ENCODE measurements at places on chromosomes 12 and 14. TPM values are rescaled to one million over a fixed set of nuclear protein-coding genes. Genes with fewer than 3 reads are reported as not detected.

PPP4R4 gene
- total RNA-seq = 1.7 TPM

DNA sequence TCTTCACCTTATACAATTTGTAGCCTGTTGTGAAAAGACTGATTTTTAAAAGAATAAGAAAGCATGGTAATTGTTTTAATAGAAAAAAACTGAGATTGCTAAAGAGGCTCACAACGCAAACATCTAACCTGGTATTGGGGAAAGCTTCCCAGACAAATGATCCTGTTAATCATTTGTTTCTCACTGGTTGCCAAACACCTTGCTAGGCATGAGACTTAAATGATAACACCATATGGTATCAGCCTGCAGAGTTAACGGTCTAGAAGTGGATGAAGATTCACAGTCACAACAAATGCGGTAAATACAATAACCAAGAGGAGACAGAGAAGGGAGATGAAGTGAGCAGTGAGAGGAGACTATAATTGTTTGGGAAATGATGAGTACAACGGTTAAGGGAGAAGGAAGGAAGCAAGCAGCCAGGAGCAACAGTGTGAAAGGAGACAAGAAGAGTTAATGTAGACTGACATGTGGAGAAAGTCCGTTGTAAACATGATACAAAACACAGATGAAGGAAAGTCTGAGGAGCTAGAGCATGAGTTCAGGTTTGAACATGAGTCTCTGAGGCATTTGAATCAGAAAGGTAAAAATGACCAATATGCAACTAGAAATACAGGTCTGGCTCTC is 19.8 kb downstream of the GXYLT1 start:
- no peak for DNase-seq

DNA sequence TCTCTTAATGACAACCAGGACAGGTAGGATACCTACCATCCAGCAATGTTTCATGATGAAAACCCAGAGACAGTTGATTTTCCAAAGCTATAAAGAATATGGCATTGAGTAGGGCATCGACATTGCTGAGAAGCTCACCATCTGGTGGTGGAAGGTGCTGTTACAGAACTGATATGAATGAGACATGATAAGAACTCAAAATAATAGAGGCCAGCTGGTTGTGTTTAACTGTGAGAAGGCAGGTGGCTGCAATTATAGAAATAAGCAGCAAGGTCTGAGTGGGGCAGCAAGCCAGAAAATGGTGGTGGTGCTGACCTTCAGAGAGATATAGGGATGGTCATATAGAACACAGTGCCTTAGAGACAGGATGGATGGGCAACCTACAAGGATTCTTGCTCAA is 449.7 kb downstream of the BTG1 start:
- no peak for DNase-seq

- no peak for DNase-seq
These were observed 2.4 kb upstream of the MANSC4 start for GRCh38 chr12:27782481-27782880.

GRCh38 chr12:24818351-24818750 is 130.6 kb downstream of the BCAT1 start:
- DNase-seq = no peak

- no peak for DNase-seq
These were observed 16.4 kb upstream of the SRP54 start for GRCh38 chr14:34966413-34966812.

DNA sequence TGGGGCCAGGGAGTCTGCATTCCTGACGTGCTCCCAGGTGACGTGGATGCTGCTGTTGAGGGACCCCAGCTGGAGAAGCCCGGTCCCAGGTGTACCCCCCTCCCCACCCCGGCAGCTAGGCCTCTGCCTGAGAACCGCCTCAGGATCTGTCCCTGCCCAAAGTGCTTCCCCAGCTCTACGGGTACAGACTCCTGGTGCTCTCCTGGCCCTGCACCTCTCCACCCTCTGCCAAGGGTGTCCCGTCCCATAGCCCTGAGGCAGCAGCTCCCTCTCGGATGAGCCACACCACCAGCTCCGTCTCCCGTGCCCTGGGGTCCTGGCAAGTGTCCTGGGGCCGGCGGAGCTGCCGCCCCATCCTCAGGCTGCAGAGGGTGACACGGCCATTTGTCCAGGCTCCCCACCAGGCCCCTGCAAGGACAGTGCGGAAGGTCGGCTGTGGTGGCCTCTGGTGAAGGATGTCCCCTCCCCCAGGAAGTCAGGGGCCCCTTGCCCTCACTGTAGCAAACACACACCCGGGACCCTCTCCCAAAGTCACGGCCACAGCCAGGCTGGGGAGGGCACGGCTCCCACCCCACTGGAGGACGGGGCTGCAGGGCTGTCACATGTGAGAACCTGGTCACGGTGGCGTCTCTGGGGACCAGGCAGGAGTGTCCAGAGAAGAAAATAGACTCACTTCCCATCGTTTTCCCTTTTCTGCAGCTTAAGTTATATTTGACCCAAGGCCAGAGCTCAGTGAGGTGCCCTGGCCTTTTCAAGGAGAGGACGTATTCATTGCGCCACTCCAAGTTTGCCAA is 74.4 kb upstream of the FBRSL1 start:
- no peak for DNase-seq

PTPRR gene
- 0.46 TPM for total RNA-seq

- no peak for DNase-seq
These were observed 101.9 kb downstream of the DACT1 start for GRCh38 chr14:58739674-58740073.

DNA sequence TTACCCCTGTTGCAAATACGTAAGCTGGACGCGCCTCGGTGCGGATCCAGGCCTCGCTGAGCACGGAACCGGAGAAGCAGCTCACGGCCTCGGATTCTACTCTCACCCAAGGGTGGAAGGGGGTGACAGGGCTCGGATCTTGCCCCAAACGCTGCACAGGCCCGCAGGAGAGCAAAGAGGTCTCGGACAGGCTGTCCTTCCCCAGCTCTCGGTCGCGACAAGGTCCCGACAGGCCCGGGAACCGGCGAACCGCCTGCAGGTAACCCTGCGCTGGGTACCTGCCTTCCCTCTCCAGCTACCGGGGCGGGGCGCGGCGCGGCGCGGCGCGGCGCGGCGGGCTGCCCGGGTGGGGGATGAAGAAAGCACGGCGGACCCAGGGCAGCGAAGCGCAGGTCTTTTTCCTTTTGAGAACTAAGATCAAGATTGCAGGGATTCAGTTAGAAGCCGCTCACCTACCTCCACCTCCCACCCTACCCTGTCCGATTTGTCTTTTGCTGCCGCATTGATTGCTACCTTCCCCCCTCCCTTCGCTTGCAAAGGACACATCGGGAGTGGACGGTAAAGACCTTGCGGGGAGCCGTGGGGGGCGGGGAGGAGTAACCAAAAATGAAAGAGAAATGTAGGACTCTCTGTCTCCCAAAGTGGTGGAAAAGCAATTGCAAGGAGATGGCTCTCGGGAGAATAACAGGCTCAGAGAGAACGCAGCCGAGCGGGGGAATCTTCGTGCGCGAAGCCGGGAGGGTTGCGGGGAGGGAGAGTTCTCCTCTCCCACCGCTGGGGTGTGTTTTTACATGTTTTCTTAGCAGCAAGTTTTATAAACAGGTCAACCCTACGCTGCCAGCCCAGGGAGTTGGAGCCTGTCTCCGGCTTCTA is 8.4 kb upstream of the TBX3 start:
- DNase-seq = no peak

DNA sequence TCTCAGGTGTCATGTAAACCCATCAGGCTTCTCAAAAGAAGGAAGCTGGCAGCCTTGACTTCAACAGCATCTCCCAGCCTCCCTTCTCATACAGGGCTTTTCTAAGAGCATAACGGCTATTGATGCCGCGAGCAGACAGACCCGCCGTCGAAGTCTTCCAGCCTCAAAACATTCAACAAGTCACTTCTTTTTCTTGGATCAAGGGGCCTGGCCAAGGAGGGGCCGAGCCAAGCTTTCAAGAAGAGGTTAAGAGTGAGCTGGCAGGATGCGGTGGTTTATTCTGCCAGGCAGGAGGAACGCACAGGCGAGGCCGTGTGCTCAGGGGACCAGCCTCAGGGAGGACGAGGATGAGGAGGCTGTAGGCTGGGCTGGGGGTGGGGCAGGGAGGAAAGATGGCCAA is 102.9 kb upstream of the RFLNA start:
- DNase-seq = no peak

DNA sequence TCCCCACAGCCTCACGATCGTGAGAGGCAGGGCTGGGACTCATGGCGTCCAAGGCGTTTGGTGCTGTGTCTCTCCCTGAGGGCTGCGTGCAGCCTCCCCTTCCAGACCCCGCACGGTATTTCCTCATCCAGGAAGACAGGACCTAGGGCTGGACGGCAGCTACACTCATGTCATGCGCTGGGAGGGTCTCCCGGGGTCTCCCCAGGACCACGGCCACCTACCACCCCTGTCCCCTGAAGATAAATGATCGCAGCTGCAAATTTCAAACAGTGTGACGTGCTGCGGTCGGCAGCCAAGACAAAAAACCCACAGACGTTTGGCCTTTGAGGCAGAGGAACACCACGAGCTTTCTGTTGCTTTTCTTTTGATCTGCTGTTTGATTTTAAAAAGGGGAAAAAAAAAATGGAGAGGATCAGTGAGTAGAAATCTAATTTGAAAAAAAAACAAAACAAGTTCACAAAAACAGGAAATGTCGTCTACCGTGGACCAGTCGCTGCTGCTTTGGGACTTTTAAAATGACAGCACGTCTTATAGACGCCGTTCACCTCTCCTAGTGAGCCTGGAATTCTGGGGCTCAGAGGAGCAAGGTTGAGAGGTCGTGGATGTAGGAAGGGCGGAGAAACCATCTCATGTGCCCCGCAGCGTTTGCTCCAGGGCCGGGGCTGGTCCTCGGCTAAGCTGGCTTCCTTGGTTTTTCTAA is 237.6 kb downstream of the SLC41A2 start:
- DNase-seq = no peak

EPYC gene
- total RNA-seq = not detected

ARL1 gene
- 49.8 TPM for total RNA-seq

OR4K14 gene
- total RNA-seq = not detected

CCNB1IP1 gene
- total RNA-seq = 54.8 TPM

LRRC74A gene
- not detected for total RNA-seq

PA2G4 gene
- total RNA-seq = 332 TPM

BMP4 gene
- 9.3 TPM for total RNA-seq

- DNase-seq = no peak
These were observed 74.7 kb downstream of the RPS6KA5 start for GRCh38 chr14:90985601-90986242.

KRT83 gene
- not detected for total RNA-seq

DNA sequence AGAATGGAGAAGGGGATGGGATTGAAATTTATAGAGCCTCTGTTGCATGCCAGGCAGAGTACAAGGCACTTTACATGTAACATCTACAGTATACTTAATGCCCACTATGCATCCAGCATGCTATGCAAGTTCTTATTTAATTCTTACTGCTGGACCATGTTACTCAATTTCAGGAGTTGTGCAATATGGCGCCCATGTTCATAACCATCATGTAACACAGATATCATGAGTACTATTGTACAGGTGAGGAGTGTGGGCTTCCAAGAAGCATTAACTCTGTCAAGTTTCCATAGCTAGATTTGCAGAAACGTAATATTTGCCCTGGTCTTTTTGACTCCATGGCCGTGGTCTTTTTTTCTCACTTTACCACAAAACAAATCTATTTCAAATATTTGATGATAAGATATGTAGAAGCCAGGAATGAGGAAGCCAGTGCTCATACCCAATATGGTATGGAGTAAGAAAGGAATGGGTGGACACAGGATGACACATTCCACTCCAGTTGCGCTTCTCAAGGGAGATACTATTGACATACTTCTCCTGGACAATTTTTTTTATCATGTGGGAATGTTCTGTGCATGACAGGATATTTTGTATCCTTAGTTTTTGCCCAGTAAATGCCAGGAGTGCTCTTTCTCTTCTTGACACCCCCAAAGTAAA is 191.8 kb downstream of the C12orf75 start:
- DNase-seq = no peak

DNA sequence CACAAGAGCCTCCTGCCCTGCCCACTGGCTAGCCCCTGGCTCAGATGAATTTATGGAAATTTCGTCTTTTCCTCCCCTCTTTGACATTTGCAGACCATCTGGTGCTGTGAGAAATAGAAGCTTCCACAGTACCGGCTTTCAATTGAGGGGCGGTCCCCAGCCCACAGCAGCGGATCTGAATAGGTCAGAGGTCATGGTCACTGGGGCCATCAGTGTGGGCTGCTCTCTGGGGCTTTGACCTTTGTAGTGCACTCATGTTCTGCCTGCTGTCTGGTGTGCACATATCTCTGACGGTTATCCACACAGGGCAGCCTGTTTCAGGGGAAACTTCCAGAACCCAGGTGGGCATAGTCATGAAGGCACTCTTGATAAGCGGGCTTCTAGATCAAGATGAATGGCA is 2.5 kb upstream of the RFLNA start:
- no peak for DNase-seq

DNA sequence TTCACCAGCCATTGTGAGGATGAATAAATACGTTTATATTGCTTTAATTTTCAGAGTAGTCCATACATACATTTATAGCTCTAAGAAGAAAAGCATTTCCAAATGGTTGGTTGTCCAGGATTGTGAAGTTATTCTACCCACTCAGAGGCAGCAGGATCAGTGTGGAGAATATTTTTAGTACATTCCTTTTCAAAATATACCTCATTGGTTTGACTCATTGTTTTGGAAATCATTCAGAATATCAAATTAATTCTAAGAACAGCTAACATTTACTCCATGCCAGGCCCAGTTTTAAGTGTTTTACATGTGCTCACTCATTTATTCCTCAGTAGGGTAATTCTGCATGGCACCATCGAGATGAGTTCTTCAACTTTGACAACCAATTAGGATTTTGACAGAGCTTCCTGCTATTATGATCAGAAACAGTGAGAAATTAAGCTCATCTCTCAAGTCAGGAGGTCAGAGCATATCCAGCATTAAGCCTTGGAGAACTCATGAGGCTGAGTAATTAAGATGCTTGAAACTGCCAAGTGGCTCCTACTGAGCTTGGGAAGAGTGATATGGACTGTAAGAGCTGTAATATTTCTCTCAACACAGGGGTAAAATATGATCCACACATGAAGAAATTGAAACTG is 153.3 kb upstream of the CLEC14A start:
- no peak for DNase-seq

DNA sequence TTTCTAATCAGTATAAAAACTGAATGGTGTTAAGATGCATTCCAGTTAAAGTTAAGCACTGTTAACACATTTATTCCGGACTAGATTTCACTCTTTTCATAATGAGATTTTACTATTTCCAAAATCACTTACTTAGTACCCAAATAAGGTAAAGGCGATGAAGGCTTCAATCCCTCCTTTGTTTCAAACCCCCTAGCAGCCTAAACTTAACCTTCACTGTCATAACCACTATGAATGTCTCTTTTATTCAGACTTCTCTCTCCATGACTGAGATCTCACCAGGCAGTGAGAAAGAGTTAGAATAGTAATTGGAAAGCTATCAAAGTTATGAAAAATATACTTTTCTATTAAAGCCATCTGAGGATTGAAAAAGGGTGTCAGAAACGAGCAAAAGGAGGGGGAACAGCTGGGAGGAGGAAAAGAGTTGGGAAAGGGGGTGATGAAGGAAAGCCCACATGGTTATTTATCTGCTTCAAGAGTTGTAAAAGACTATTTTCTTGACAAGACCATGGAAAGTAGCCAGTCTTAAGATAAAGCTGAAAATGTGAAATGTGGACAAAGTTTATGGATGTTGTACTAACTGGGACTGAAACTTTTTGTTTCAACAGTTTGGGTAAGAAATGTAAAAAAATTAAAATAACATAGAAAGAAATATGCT is 11.7 kb downstream of the EPS8 start:
- DNase-seq = no peak

- DNase-seq = no peak
These were observed 107.2 kb upstream of the VASH1 start for GRCh38 chr14:76653875-76654572.

ATXN7L3B gene
- total RNA-seq = 20.5 TPM

GRCh38 chr12:85642288-85642687 is 193.9 kb downstream of the RASSF9 start:
- no peak for DNase-seq
